SJCRH30 (cell line): ENCODE measurements at places on chromosomes 1 and 21.

DNA sequence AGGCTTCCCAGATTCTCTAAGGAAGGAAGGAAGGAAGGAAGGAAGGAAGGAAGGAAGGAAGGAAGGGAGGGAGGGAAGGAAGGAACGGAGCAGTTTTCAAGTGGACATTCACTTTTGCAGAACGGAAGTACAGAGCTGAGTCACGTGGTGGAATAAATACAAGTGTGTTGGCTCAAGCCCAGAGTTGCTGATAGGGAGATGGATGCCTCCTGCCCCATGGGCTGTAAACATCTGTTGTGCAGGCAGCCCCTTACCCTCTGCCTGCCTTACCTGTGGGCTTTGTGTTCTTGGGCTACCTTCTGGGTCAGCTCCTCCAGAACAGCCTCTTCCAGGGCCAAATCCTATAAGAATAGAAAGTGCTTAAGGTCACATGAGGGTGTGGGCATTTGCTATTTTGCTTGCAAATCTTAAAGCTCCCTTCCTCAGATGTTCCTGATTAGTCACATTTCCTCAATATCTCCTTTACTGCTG, 121.7 kb downstream of the SMYD2 start:
- no peak for DNase-seq

DNA sequence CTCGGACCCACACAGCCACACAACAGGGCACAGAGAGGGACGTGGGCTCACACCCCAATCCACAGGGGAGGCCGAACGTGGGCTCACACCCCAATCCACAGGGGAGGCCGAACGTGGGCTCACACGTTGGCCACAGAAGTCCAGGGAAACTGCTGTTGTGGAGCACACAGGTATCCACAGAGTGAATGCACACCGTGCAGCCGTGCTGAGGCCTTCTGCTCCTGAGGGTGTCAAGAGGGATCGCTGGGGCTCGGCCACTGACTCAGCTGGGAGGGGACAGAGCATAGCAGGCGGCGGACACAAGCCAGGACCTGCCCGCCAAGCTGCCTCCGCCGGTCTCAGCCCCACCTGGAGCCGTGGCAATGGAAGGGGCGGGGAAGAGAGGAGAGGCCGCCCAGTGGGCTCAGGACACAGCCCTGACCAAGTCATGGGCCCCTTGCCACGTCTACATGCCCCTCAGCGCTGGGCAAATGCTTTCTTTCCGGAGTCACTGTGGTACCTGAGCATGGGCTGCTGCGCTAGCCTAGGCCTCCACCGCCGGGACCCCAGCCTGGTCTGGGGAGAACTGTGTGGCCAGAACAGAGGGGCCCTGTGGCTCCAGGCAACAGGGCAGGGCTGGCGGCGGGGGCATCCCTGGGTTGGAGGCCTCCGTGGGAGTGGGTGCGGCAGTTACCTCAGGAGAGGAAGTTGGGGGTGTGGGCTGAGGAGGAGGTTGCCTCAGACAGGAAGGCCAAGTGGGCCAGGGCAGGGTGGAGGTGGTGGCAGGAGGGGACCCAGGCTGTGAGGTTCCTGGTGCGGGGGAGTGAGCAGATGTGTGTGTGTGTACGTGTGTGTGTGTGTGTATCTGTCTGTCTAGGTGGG, 1.2 kb downstream of the SYTL1 start:
- DNase-seq: peak; percentile 44

DNA sequence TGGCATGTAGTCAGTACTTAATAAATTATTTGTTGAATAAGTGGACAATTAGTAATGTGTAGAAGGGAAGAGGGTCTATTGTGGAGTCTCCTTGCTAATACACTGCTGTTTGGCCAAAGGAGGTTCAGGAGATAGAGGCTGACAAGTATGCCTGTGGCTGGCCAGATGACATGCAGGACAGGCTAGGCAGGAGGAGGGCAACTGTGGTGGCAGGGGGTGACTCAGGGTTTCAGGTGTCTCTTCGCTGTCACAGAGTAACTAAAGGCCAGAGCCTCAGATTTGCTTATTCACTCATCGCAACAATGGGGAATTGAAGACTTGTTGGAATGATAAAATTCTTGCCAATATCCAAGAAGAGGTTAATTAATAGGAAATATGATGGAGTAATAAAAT, 33.1 kb downstream of the THRAP3 start:
- no peak for DNase-seq

GRCh38 chr1:115329965-115330364, 8.1 kb downstream of the NGF start:
- DNase-seq: no peak

GRCh38 chr1:54171606-54172005, 18.8 kb upstream of the CDCP2 start:
- no peak for DNase-seq

- peak; percentile 87 for DNase-seq
These were observed 7.2 kb upstream of the TACSTD2 start for GRCh38 chr1:58584082-58584895.

GRCh38 chr1:1760345-1760650, 18.0 kb downstream of the NADK start:
- DNase-seq: no peak

GRCh38 chr21:43734131-43734927, 15.4 kb downstream of the PDXK start:
- DNase-seq: no peak

DNA sequence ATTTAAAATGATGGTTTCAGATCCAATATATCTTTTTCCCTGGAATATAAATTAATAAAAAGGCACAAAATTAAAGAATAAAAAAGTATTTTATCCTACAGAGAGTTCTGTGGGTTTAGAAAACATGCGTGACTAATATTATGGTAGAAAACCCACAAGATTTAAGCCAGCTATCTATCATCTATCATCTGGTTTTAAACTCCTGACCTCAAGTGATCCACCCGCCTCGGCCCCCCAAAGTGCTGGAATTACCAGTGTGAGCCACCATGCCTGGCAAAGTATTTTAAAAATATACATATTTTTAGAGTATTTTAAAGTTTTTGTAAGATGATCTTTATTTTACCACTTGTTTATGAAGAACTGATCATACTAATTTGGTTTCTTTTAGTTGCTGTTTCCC, 79.5 kb downstream of the NRIP1 start:
- peak; percentile 79 for DNase-seq

DNA sequence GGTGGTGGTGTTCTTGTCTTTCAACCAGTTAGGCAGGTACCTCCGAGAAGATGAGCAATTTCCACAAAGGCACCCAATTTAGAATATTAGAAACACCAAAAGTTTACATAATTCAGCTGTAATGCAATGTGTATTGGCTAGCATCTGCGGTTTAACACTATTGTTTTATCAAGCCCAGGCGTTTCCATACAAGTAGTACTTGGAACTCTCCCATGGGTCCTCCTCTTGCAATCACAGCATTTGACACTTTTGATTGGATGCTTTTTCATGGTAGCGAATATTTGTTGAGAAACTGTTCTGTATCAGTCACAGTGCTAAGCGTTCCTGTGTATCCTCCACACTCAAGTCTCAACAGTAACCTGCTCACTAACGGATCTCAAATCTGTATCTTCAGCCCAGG, 20.1 kb upstream of the MAP1LC3C start:
- DNase-seq: no peak

- no peak for DNase-seq
These were observed 34.2 kb upstream of the ABCD3 start for GRCh38 chr1:94383966-94384408.

GRCh38 chr1:25435397-25436108, 4.9 kb downstream of the MACO1 start:
- DNase-seq: no peak

DNA sequence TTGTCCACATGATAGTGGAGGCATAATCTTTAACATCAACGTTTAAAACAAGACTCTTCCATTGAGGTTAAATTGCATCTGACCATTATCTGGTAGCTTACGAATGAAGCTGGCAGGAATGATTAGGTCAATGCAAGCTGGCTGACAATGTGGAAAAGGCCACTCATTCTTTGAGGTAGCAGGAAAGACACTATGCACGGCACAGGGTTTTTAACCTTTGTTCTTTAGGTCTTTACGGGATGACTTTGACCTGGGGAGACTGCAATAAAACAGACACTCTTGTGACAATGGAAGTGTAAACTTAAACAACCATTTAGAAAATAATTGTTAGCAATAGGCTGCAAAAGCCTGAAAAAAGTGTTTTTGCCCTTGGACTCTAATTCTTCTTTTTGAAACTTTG, 193.8 kb upstream of the FOXD3 start:
- no peak for DNase-seq

GRCh38 chr1:17892851-17893250, 137.7 kb downstream of the ACTL8 start:
- no peak for DNase-seq

DNA sequence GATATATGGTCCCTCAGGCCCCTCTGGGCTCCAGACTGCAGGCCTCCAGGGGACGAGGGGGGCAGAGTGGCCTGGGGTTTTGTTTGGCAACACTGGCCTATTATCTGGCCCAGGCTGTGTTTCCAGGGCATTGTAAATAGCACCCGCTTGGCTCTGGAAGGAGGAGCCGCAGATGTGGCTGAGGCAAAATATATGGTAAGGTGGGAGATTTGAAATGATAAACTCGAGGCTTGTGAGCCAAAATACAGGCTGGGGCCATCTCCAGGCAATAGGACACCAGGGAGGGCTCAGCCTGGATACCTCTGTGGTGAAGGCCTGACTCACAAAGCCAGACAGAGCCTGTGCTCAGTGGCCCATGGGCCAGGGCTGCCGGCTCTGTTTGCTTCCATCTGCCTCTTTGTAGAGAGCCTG, 14.0 kb downstream of the NAV1 start:
- DNase-seq: peak; percentile 65

- DNase-seq: peak; percentile 26
These were observed 1.7 kb downstream of the CDC14A start for GRCh38 chr1:100353988-100354387.

- no peak for DNase-seq
These were observed 13.2 kb downstream of the PSEN2 start for GRCh38 chr1:226883630-226884029.

DNA sequence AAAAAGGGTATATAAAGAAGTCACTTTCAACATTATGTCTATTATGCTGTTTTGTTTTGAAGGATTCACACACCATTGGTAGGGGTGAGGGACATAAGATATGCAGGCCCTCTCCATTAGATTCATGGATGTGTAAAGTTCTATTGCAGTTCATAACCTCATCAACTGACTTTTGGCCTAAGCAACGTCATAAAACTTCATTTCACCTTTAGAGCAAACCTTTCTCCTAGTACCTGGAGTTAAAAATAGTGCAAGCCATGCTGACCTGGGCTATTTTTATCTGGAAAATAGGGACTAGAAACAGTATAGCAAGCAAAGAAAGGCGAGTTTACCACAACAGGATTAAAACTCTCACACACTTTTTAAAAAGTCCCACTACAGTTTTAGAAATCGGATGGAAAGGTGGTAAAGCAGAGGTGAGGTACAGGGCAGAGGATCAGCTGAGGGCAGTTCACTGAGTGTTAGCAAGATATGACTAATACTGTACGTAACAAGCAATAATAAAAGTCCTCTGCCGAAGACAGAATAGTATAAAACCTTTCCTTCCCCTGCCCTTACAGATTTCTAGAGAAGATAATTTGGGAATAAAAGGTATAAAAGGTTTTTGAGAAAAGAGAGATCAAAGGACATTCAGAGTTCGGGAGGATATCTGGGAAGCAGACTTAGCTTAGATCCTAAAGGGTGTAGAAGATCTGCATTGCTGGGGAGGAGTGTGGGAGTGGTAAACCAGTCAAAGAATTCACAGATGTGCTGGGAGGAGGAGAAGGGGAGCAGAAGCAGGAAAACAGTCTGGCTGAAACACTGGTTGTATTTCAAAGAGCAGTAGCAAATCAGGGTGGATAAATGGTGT, 14.3 kb downstream of the EGLN1 start:
- no peak for DNase-seq

- no peak for DNase-seq
These were observed 276.0 kb upstream of the PLD5 start for GRCh38 chr1:242800521-242800920.

- no peak for DNase-seq
These were observed 911.1 kb downstream of the KCNT2 start for GRCh38 chr1:195697130-195697529.

GRCh38 chr1:6785728-6786505, 663 bp downstream of the CAMTA1 start:
- DNase-seq: peak; percentile 49

GRCh38 chr1:22796642-22797041, 86.0 kb downstream of the EPHB2 start:
- no peak for DNase-seq

GRCh38 chr1:192140382-192140781, 17.9 kb upstream of the RGS18 start:
- DNase-seq: no peak

GRCh38 chr1:32501865-32502264, 37.0 kb downstream of the ZBTB8B start:
- DNase-seq: no peak
